AG04449 (cell line): ENCODE measurements at places on chromosomes 6 and 20.
A peak's percentile ranks its signal among the peaks of the same experiment; 100 is the strongest.

DNA sequence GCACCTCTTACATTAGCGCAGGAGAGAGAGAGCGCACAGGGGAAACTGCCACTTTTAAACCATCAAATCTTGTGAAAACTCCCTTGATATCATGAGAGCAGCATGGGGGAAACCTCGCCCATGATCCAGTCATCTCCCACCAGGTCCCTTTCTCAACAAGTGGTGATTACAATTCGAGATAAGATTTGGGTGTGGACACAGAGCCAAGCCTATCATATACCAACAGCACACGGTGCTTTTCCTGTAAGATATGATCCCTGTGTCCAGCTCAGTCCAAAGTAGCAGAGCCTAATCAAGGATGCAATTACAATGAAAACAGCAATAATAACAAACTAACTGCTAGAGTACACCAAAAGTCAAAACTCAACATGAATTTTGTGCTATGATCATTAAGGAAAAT lies 148.7 kb upstream of the TCF21 start:
- DNase-seq = no peak

- DNase-seq = peak; percentile 86
These were observed 23.2 kb upstream of the ROS1 start for GRCh38 chr6:117448732-117449485.

- no peak for DNase-seq
These were observed 61.2 kb upstream of the NRSN1 start for GRCh38 chr6:24064832-24065231.

DNA sequence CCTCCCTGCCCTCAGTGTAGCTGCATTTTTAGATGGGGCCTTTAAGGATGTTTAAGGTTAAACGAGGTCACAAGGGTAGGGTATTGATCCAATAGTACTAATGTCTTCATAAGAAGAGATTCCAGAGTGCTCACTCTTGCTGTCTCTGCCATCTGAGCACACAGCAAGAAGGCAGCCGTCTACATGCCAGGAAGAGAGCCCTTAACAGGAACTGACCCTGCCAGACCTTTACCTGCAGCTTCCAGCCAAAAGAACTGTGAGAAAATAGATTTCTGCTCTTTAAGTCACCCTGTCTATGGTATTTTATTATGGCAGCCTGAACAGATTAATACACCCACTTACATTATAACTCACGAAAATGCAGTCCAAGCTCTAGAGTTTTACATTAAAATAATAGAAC lies 685.3 kb upstream of the MARCKS start:
- no peak for DNase-seq

- DNase-seq = no peak
These were observed 81.1 kb upstream of the SLCO4A1 start for GRCh38 chr20:62561182-62561581.

GRCh38 chr6:167733740-167734661 lies 92.7 kb upstream of the AFDN start:
- no peak for DNase-seq

DNA sequence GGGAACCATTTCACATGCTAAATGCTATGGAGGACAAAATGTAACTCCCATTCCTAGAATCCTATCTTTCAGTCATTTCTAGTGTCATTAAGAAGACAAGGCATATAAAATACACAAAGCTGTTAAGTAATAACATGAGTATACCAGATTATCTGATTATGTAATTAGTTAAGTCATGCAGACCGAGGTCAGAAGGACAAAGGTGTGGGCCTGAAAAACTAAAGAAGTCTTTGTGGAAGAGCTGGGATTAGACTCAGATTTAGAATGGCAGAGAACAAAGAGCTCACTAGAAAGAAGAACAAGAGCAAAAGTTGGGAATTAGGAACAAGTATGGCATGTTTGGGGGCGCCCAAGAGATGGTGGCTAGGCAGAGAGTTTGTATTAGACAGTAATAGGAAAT lies 37.0 kb downstream of the EFHC1 start:
- DNase-seq = no peak
